Effector memory CD4-positive, alpha-beta T cell (primary cell): ENCODE measurements at places on chromosomes 7 and 10.

DNA sequence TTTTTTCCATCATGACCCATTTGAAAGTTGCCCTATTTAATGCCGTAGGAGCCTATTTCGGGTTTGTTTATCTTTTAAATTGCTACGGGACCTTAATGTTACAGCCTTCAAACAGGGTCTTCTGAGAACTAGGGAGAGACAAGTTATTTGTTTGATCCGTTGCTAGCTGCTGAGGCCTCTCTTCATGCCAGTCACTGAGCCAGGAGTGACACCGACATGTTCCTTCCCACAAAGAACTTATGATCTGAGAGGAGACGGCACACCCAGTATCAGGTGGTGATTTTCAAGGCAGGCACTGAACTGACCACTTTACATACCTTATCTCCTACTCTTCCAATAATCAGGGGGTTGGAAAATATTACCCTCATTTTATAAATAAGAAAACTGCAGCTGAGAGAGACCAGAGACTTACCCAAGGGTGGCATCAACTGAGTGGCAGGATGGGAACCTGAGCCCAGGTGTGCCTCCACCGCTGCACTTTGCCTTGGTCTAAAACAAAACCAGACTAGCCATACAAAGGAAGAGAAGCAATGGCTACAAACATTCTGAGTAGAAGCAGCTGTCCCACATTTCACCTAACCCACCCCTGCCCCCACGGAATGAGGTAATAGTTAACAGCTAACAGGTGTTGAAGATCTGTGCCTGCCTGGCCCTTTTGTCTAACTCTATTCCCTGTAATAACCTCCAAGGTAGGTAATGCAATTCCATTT is 40.5 kb downstream of the PPP1R3C start:
- DNase-seq, result no peak

- DNase-seq, result no peak
Measured at GRCh38 chr7:69504733-69505420, 93.4 kb upstream of the AUTS2 start.

GRCh38 chr7:15626041-15626440 is 60.4 kb downstream of the MEOX2 start:
- DNase-seq, result no peak

DNA sequence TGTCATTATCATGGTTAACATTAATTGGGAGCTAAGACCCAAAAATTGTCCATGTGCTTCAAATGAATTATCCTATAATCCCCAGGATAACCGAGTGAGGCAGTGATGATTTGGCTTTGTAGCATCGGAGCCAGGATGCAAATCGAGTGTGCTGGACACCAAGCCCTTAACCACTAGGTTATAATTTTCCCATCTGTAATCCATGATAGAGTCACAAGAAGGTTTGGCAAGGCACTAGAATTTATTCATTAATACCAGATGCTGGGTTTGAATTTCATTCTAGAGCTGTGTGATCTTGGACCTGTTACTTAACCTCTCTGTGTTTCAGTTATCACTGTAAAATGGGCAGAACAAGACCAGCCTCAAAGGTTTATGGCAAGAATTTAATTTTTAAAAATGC is 21.0 kb upstream of the ITGB1 start:
- DNase-seq, result no peak

DNA sequence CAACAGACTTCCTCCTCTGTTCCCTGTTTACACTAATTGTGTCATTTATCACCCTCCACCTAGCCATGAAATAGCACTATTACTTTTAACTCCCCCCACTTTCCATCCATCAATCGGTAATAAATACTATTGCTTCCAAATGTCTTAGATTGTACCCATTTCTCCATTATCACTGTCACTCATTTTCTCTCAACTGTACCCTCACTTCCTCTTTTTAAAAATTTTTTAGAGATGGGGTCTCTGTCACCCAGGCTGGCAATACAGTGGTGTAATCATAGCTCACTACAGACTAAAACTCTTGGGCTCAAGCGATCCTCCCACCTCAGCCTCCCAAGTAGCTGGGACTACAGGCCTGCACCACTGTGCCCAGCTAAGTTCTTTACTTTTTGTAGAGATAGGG is 123.5 kb upstream of the EGR2 start:
- no peak for DNase-seq

GRCh38 chr7:158497627-158498026 is 90.0 kb downstream of the PTPRN2 start:
- DNase-seq, result no peak

- DNase-seq, result no peak
Measured at GRCh38 chr7:138205614-138206150, 129.4 kb downstream of the AKR1D1 start.

DNA sequence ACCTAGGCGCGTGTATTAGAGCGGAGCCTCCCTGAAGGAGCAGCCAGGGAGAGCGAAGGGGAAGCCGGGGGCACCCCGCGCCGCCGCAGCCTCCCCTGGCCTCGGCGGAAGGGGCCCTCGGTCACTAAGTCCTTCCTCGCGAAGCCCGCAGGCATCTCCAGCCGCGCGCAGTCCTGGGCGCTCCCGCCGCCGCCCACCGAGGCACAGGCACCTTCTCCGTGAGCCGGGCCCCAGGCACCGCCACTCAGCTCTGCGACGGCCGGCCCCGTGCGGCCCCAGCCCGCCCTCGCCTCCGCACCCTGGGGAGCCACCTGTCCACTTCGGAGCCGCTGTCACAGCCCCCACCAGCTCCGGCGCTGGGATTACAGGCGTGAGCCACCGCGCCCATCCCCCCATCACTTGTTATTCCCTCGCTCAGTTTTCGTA is 80.8 kb downstream of the ZNF467 start:
- DNase-seq, result no peak

DNA sequence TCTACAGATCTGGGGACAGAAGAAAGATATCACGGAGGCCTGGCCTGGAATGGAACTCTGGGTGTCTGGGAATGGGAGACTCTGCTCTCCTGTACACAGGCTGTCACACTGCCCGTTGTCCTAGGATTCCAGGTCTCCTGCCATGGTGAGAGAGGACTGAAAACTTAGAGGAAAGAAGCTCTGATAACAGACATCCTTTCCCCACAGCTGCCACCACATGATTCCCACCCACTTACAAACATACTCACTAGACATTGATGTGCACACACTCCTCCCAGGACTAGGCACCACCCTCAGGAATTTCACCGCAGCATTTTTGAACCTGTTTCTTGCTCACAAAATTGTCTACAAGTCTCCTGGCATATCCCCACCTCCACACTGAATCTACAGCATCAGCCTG is 5.7 kb downstream of the ZNF92 start:
- no peak for DNase-seq

DNA sequence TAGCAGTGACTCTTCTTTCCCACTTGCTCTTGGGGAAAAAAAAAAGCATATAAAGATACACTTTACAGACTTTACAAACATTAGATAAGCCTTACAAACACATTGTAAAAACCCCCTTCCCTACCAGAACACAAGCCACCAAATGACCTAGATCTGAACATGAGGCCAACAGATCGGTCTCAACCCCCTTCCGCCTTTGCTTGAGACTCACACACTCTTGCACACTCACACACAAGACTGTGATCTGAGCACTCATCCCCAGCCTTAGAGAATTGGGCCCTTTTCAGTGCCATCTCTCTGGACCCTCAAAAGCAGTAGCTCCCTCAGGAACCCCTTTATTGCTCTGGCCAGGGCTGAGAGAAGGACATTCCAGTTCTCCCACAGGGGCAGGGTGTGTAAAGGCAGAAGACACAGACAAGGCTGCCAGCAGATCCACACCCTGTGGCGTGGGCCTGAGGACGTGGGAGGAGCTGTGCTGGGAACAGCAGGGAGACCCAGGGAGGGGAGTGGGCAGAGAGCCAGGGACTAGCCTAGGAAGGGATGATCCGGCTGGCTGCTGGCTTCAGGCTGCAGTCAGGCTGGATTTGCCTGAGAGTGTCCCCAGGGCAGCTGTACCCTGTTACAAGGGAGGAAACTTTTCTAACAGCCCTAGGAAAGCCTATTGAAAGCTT is 206.7 kb downstream of the KIAA1217 start:
- no peak for DNase-seq

DNA sequence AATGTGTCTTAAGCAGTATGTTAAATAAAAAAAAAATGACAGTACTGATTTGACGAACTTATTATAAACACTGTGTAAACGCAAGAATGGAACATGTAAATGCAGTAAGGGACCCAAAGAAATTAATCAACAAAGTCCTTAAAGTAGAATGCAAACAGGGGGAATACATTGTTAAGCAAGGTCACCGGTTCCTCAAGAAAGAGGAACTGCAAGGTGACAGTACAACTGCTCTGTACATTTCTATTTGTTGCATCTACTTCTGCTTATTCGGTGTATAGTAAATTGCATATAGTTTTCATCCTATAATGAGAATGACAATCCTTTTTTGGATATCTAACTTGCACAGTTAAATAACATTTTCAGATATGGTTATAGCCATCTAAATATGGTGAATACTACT is 387.0 kb upstream of the SEMA3D start:
- DNase-seq, result no peak

DNA sequence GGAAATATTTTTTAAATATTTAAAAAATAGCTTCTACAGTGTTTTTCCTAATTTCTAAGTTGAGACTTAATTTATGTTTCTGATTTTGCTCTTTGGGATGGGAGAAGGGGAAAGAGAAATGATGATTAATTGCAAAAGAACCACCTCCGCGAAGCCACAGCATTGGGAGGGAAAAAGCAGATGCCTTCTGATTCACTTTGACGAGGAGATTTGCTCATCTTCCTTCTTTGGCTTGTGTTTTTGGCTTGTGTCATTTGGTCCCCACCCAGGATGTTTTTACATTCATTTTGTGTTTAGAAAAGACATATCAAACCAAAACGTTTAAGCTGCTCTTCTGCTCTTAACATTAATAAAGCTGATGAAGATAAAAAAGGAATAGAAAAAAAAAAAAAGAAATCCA is 121.7 kb downstream of the MACC1 start:
- no peak for DNase-seq

- no peak for DNase-seq
Measured at GRCh38 chr7:73976761-73977618, 51.0 kb upstream of the ELN start.

GRCh38 chr7:154794147-154794780 is 208.7 kb downstream of the PAXIP1 start:
- DNase-seq, result no peak

- DNase-seq, result peak; percentile 30
Measured at GRCh38 chr7:43758822-43759683, 573 bp downstream of the BLVRA start.

DNA sequence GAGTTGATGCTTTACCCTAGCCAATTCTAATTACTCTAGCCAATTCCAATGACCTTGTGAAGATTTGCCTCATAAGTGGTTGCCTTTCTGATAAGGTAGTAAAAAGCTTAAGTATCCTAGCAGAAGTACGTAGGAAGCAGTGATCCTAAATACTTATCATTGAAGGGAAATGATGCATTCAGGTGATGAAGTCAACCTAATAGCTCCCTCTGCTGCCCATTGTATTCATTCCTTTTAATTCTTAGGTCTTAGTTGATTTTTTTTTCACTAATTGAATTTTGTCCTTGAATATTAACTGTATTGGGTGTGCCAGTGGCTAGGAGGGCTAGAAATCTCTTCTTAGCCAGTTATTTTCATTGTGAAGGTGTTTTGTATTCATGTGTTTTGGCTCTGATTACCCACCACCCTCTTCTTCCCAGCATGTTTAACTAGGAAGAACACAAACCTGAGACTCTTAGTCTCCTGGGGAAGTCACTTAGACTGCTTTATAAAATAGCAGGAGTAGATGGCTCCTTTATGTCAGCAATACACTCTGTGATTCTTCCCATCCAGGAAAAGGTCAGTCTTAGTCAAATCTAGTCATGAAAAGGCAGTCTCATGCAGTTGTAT is 46.3 kb downstream of the PLEKHA8 start:
- no peak for DNase-seq
